ENCODE measurements at places on chromosomes 1 and 21.

DNA sequence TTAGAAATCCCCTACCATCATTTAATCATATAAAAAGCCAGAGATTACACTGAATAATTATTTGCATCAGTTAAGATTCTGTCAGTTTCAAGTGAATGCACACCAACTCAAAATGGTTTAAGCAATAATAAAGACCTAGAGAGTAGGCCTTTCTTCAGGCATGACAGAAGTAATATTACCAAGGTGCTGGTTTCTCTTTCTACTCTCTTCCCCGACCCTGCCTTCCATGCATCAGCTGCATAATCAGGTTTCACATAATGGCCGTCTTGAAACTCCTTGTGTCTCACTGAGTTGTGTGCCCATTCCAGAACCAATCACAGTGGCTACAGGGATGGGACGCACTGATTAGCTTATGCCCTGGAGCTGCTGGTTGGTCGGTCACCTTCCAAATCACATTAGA is 103.5 kb upstream of the SERTAD4 start:
- DNase-seq, result no peak

GRCh38 chr21:15455819-15456462 is 273.8 kb upstream of the USP25 start:
- no peak for DNase-seq

DNA sequence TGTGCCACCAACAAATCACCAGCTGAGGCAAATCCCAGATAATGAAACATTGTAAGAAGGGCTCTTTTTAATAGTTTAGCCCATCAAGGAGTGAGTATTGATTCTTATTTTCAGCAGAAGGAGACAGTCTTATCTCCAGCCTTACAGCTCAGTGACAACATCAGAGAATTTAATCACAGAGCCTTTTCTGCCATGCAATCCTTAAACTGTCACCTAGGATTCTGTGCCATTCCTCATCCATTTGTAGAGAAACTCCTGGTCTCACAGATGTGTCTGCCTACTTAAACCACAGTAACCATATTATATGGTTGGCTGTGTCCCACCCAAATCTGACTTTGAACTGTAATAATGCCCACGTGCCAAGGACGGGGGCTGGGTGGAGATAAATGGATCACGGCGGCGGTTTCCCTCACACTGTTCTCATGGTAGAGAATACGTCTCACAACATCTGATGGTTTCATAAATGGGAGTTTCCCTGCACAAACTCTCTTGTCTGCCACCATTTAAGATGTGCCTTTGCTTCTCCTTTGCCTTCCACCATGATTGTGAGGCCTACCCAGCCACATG is 217.7 kb downstream of the RERE start:
- no peak for DNase-seq

- no peak for DNase-seq
These were observed 45.6 kb downstream of the IRF2BP2 start for GRCh38 chr1:234564035-234565029.

DNA sequence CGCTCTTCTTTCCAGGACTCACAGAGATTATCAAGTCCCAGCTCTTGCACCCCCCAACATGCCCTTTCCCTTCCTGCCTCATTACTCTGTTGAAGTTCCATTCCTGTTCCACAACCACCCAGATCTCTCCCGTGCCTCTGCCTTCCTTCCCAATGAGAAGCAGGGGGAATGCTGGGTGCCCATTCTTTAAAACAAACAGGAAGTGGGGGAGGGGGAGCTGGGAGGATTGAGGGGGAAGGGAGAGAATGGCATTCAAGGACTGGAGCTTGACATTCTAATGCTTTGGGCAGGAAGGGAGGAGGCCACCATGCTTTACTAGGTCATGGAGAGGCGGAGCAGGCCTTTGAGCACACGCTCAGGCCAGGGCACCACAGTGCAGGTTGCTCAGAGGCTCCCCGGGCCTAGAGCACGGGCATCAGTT is 150.3 kb upstream of the IRF2BP2 start:
- DNase-seq, result no peak

DNA sequence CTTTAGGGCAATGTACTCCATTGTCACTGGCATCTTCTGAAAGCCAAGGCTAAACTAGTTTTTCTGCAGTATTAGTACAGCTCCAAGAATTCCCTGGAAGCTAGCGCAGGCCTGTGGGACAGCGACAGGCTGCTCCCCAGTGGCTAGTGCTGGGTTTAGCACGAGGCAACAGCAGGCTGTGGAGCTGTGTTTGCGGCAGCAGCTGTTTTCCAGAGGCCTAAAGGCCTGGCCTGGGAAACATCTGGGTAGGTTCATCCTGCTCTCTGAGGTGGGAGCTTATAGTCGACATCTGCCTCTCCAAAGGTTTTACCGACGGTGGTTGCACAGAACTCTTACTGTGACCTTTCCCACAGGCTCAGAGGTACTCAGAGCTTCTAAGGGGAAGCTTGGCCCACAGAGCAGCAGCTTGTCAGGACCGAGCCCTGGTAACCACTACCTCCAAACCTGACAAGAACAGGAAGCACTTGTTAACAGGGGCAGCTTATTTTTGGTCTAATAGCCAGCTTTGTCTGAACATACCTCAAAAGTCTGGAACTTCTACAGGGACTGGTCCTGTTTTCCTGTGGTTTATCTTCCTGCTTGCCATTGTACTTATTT is 17.2 kb downstream of the CC2D1B start:
- no peak for DNase-seq

DNA sequence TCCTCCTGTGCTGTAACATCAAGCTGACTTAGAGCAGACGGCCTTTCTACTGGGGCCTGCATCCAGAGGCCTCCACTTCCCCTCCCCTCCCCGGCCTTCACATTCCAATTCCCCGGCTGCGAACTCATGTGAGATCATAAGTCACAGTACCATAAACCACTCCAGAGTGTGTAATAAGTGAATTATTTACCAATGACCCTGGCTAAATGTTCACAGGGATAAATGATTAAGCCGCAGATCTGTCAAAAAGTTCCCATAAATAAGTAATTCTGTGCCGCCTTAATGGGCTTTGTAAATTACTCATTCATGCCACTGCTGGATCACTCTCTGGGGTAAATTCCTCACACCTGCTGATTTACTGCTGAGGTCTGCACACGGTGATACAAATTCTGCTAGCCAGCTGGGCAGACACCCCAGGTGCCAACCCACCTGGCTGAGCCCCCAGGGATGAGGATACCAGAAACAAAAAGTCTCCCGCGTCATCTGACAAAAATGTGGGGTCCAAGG is 27.4 kb upstream of the KIRREL1 start:
- no peak for DNase-seq

- no peak for DNase-seq
These were observed 46.8 kb upstream of the EDEM3 start for GRCh38 chr1:184801503-184801902.

- no peak for DNase-seq
These were observed 7.4 kb downstream of the RBM11 start for GRCh38 chr21:14223365-14223764.

DNA sequence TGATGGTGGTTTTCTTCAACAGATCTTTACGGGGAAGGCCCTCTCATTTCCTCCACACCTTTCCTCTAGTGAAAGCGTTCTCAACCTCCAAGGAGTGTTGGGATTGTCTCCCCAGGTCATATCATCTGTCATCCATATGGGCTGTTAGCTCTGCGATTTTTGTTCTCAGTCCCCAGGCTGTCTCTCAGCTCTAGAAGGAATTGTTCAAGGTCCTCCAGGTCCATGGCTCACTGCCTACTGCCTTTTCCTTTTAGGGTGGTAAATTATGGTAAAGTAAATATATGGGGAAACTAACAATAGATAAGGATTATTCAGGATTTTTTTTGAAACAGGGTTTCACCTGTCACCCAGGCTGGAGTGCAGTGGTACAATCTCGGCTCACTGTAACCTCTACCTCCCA is 37.6 kb downstream of the ELF3 start:
- no peak for DNase-seq

DNA sequence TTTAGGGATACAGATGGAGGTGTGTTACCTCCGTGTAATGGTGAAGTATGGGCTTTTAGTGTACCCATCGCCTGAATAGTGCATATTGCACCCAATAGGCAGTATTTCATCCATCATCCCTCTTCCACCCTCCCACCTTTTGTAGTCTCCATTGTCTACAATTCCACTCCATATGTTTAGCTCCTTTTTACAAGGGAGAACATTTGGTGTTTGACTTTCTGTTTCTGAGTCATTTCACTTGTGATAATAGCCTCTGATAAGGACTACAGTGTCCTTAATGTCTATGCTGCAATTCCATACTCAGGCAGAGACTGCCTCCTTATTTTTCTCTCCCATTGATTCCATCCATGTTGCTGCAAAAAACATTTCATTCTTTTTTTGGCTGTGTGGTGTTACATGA is 48.7 kb downstream of the OVGP1 start:
- DNase-seq, result no peak

- no peak for DNase-seq
These were observed 5.4 kb downstream of the SPATA6 start for GRCh38 chr1:48466594-48466993.

DNA sequence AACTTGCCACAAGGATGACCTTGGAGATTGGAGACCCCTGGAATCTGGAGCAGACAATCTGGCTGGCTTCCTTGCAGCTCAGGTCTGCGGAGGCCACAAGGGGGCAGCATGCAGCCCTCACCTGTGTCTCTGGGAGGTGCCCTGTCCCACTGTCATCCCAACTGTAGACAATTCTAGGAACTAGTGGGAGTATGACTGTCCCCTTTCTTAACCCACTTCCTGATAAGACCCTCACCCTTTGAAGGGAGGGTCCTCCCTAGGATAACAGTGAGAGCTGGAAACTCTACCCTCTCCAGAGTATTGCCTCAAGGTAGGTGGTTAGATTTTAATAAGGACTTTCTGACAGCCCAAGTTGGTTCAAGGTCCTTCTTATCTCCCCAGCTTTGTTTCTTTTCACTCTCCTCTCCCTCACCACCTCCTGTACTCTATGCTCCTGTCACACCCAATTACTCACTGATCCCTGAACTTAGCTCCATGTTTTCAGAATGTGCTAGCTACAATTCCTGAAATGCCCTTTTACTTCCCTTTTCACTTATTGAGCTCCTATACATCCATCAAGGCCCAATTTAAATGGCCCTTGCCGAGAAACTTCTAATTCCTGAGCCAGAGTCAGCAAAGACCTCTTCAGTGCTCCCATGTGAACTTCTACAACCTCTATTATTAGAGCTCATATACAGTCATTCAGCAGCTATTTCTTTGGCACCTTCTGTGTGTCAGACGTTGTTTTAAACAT is 9.2 kb upstream of the KCNQ4 start:
- peak; percentile 66 for DNase-seq

DNA sequence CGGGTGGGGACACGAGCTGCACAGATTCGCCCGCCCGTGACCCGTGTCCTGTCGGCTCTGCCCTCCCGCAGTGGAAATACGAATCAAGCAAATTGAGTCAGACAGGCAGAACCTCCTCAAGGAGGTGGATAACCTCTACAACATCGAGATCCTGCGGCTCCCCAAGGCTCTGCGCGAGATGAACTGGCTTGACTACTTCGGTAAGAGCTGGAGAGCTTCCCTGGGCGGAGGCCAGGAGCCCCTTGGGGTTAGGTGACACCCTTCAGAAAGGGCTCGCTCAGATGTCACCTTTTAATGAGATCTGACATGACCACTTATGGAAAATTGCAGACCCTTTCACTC is 489 bp downstream of the CDCA8 start:
- no peak for DNase-seq

- DNase-seq, result no peak
These were observed 154.2 kb downstream of the PTGER3 start for GRCh38 chr1:70893381-70893780.

- DNase-seq, result no peak
These were observed 3.6 kb downstream of the ALG14 start for GRCh38 chr1:95068956-95069709.

GRCh38 chr1:40810927-40811326 is 27.3 kb downstream of the KCNQ4 start:
- no peak for DNase-seq

DNA sequence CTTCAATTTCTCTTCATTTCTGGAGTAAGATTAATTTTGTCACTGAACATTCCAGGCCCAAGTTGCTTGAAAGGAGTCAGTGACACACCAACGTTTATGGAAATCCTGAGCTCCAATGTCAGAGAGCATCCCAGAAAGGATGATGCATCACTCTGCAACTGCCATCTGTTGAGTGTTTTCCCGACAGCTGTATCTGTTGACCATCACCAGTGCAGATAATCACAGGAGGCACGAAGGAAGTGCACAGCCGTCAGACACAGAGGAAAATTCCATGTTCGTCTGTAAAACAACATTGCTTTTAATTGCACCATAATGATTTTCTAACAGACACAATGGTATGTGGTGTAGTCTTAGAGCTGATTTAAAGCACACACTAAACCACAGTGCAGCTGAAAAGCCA is 376.7 kb upstream of the ADGRL2 start:
- no peak for DNase-seq

GRCh38 chr1:22387919-22388580 is 63.6 kb upstream of the ZBTB40 start:
- no peak for DNase-seq

GRCh38 chr1:55194851-55195250 is 20.3 kb downstream of the USP24 start:
- DNase-seq, result no peak

DNA sequence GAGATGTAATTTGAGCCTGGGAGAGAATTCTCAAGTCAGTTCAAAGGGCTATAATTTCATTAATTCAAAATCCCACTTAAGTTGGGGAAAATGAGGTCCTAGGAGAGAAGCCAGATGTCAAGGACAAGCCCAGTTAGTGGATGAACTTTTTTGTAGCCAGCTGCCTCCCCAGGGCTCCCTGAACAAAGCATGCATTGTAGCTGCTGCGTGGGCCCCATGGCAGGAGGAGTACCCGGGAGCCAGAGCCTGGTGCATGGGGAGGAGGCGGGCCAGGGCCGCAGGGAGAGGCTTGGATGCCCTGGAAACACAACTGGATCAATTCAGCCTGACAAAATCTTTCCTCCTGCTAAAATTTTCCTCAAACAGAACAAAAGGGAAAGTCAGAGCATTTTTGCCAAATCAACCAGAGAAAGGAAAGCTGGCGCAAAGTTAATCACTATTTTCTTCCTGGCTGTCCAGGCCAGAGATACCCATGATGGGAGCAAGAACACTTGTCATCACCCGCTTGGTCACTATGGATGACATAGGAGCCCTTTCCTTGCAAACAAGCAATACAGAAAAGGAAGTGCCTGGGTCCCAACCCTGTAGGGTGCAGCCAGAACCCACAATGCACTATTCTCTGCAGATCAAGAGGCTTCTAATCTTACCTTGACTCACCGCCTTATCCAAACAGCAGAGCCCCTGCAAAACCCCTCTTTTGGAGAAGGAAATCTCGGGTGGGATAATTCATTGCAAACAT is 248.1 kb upstream of the RAB4A start:
- DNase-seq, result no peak
